Activated CD8-positive, alpha-beta T cell treated with anti-CD3 and anti-CD28 coated beads for 36 hours (primary cell): ENCODE measurements at places on chromosomes 3 and 15. TPM values are rescaled to one million over a fixed set of nuclear protein-coding genes. Genes with fewer than 3 reads are reported as not detected.
A peak's percentile ranks its signal among the peaks of the same experiment; 100 is the strongest.

GRCh38 chr3:30912301-30912700 lies 17.8 kb upstream of the GADL1 start:
- no peak for DNase-seq

GRCh38 chr3:97670952-97671351 lies 93.6 kb upstream of the ARL6 start:
- DNase-seq, result no peak

Gene ESYT3
- 0.16 TPM for total RNA-seq

Gene XCR1
- not detected for total RNA-seq

Gene ZNF774
- 1.2 TPM for total RNA-seq

DNA sequence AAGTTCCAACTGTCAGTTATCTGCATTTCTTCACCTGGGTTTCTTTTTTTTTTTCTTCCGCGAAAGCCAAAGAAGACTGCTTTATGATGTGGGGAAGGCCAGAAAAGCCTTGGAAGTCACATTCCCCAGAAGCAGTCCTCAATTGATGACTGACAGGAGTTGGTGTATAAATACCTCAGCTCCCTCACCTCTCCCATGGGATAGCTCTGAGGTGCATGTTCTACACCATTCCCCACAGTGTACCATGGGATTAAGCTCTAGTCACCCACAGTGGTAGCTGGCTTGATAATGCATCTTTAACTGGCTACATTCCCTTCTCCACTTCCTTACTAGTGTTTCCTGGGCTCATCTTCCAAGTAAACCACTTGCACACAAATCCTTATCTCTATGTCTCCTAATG lies 30.5 kb downstream of the DPH3 start:
- DNase-seq, result no peak

DNA sequence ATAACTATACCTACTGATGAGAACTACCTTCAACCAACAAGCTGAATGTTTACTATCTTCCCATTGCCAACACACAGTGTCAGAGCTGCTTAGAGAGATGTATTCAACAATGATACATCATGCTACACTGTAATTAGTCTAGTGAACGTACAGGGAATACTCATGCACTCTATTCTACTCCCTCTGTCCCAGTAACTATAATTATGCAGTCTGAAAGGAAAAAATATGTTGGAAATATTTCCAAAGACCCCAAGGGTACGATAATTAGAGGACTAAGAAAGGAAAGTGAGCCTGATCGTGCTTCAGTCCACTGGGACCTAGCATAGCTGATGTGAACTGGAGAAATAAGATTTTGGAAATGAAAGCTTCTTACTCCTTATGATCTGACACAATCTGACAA lies 36.9 kb upstream of the FSIP1 start:
- DNase-seq, result no peak

DNA sequence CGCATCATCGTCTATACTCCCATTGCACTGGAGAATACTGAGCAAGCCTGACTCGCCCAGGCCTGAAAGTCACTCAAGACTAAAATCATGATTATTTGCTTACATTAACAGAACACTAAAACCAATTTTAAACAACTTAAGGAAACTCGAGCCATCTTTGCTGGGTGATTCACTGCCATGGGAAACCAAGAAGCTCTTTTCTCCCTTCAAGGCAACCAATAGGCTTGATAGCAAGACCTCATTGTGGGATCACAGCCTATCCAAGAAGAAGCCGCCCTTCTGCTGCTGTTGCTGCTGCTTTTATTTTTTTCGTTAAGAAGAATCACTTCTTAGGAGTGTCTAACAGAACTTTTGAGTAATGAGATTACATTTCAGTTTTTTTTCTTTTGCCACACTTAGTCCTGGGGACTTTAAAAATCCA lies 479.4 kb downstream of the FOXP1 start:
- DNase-seq, result no peak

DNA sequence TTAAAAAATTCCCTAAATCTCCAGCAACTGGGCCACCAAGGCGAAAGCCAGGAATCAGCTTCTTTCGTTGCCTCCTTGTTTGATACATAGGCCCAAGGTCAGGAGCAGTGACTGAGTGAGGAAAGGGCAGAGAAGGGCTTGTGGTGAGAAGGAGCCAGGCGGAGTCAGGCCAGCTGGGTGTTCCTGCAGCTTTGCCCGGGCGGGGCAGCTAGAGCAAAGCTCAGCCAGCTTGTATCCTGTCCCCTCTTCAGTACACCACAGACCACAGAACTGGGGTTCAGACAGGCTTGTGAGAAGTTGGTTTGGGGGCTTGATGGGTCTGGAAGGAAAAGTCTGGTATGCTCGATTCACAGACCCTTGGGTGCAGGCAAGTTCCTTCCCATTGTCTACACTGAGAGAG lies 52.6 kb downstream of the CCK start:
- peak; percentile 34 for DNase-seq

- peak; percentile 52 for DNase-seq
Measured at GRCh38 chr3:192675958-192676649, 51.2 kb downstream of the FGF12 start.
